ENCODE measurements at places on chromosomes 3 and 15.

- DNase-seq = no peak
These were observed 882.8 kb downstream of the NAALADL2 start for GRCh38 chr3:175741951-175742350.

DNA sequence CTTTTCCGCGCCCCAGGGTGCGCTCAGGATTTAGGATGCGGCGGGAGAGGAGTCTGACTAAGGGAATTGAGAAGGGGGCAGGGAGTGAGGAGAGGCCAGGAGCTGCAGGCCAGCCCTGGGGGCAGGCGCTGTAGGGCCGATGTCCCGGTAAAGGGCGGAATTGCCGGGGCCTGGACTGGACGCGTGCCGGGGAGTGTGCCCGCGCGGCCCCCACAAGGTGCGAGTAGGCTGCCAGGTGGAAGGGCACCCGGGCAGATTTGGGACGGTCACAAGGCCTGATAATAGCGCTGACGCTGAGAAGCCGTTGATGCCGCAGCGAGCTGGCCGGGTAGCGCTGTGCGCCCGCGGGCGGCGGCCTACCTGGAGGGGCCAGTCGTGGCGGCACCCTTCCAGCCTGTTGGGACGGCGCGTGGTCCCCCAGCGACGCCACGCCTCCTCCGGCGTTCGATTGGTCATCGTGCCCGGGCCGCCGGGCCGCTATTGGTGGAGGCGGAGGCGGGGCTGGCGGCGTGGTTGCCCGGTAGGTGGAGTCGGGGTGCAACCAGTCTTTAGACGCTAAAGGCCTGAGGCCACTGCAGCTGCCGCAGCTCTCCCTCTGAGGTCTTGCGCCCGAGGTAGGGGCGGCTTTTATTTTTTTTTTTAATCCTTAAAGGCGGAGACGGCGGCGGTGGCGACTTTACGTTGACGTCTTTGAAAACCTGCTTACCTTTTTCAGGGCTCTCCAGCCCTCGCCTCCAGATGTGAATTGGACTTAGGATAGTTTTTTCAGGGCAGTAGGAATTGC lies 903 bp downstream of the SLC25A38 start:
- peak; percentile 71 for DNase-seq

DNA sequence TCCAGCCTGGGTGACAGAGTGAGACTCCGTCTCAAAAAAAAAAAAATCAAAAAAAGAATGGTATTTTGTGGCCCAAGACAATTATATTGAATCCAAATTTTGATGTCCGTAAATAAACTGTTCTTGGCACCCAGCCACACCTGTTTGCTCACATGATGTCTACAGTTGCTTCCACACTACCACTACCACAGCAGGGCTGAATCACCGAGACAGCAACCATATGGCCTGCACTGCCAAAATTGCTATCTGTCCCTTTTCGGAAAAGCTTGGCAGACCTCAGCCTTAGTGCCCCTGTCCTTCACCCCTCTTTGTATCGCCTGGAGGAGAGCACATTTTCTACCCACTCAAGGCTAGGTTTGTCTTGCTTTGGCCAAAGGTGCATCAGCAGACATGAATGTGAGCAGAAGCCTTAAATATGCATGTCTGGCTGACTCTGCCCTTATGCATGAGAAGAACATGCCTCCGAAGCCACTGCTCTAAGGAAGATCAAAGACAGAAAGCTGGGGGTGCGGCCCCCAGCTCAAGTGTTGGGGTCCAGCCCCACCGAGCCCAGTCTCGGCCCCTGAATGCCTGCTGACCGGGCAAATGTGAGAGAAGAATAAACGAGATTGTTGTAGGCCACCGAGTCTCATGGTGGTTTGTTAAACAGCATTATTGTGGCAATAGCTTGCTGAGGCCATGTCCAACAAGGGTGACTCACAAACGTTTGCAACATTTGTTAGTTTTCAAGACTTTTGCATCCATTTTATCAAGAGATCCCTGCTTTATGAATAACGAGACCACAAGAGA lies 108.1 kb downstream of the TPRA1 start:
- DNase-seq = no peak

DNA sequence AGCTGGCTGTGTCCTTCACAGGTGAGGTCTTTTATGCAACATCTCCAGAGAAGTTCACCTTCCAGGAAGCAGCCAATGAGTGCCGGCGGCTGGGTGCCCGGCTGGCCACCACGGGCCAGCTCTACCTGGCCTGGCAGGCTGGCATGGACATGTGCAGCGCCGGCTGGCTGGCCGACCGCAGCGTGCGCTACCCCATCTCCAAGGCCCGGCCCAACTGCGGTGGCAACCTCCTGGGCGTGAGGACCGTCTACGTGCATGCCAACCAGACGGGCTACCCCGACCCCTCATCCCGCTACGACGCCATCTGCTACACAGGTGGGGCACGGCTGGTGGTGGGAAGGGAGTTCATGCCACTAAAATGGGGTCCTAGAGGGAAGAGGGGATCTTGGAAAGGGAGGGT lies 40.1 kb downstream of the ACAN start:
- no peak for DNase-seq

DNA sequence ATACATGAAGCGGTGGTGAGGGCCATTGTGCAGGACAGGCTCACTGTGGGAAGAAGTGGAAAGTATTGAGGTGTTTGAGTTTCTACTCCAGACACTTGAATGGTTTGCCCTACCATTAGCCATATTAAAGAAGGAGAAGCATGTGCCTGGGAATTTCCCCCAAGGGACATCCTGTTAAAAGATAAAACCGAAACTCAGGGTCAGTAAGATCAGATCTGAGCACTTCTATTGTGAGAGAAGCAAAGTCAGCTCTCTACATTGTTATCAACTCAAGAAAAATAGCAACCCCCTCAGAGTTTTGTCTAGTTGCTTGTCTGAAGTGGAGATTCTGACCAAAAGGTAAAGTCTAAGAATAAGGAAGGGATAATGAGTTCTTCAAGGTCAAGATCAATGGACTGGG lies 269.8 kb downstream of the CHST2 start:
- DNase-seq = no peak

GRCh38 chr3:65659396-65659795 lies 379.3 kb downstream of the MAGI1 start:
- no peak for DNase-seq

GRCh38 chr15:76340198-76340802 lies 3.7 kb downstream of the ISL2 start:
- no peak for DNase-seq

GRCh38 chr15:81060907-81061306 lies 60.2 kb downstream of the TLNRD1 start:
- DNase-seq = no peak

GRCh38 chr3:43455233-43455632 lies 166.6 kb downstream of the ANO10 start:
- DNase-seq = no peak

- DNase-seq = no peak
These were observed 3.3 kb downstream of the TPM1 start for GRCh38 chr15:63045879-63046278.

GRCh38 chr3:159800434-159801155 lies 188.0 kb upstream of the IL12A start:
- DNase-seq = no peak

DNA sequence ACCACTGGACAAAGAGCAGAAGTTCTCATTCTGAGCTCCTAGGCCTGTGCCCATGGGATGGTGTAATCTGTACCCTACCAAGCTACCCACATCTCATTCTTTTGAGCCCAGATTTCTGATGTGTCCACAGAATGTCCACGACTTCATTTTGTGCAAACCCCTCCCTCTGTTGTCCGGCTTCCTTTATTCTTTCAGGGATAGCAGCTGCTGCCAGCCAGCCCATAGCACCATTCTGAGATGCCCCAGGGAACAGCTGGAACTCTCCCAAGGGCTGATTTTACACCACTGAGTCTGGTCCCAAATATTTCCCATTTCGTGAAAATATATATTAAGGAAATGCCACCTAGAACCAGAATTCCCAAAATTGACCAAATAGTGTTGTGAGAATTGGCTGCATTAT lies 236.6 kb downstream of the SATB1 start:
- DNase-seq = no peak

GRCh38 chr3:153463895-153464294 lies 301.9 kb downstream of the RAP2B start:
- no peak for DNase-seq

DNA sequence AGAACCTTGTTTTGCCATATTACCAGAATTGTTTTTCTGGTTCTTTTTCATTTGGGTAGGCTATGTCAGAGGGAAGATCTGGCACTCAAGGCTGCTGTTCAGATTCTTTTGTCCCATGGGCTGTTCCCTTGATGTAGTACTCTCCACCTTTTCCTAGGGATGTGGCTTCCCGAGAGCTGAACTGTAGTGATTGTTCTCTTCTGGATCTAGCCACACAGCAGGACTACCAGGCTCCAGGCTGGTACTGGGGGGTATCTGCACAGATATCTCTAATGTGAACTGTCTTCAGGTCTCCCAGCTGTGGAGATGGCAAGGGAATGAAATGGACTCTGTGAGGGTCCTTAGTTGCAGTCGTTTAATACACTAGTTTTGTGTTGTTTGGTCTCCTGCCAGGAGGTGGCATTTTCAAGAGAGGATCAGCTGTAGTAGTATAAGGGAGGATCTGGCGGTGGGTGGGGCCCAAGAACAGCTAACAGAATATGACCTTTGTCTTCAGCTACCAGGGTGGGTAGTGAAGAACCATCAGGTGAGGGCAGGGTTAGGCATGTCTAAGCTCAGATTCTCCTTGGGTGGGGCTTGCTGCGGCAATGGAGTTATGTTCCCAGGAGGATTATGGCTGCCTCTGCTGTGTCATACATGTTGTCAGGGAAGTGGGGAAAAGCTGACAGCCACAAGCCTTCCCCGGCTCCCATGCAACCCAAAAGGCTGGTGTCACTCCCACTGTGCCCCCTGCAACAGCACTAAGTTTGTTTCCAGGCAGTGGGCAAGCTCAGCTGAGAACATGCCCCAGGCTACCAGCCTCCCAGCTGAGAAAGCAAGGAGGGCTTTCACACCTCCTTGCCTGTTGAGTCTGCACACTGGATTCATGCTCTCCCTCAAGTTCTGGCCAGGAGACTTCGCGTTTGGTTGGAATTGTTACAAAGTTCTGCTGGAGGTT lies 252.5 kb downstream of the ISL2 start:
- DNase-seq = no peak

- no peak for DNase-seq
These were observed 348.5 kb upstream of the PROK2 start for GRCh38 chr3:72133329-72134011.

DNA sequence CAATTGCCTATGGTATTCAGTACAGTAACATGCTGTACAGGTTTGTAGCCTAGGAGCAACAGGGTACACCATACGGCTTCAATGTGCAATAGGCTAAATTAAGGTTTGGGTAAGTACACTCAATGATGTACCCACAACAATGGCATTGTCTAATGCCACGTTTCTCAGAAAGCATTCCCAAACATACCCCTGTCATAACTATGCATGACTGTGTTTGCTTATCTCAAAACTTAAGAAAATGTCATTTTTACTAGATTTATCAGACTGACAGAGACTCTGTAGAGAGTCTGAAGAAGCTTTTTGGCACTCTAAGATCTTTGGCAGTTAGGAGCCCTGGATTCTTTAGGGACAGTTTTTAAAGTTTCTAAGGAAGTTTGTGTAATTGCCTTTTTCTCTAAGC lies 59.9 kb downstream of the MECOM start:
- DNase-seq = no peak

GRCh38 chr3:72488738-72489035 lies 359.6 kb downstream of the SHQ1 start:
- peak; percentile 34 for DNase-seq

GRCh38 chr3:131350506-131350905 lies 31.1 kb upstream of the NUDT16 start:
- no peak for DNase-seq

DNA sequence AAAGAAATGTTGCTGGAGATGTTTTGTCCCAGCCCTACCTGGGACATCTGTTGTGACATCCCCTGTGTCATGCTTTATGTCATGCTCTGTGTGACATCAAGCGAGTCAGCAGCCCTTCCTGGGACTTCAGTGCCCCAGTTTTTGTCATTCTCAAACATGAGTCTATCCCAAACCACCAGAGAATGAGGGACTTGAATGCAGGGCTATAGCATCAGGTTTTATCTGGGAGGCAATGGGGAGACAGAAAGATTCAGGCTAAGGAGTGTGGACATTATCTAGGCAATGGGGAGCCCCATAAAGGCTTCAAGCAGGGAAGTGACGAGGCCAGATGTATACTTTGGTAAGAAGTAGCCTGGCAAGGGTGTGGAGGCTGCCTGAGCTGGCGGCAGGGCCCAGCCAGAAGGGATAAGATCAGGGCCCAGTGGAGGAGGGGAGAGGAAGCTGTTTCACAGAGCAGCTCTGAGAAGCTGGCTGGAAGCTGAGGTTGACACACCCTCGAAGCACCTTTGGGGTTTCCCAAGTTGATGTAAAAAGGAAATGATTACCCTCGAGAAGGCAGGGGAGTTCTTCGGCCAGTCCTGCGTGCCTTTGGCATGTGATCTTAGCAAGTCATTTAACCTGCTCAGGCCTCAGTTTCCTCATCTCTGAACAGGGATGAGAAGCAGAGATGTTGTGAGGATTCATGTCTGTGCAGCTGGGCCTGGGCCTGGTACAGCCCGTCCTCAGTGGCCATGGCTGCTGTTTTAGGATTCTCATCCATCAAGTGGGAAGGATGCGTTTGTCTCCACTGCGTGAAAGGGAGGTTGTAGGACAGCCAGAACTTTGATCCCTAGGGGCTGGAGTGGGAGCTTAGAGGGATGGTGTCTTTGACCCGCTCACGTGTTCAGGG lies 34.3 kb downstream of the IRAK2 start:
- no peak for DNase-seq

DNA sequence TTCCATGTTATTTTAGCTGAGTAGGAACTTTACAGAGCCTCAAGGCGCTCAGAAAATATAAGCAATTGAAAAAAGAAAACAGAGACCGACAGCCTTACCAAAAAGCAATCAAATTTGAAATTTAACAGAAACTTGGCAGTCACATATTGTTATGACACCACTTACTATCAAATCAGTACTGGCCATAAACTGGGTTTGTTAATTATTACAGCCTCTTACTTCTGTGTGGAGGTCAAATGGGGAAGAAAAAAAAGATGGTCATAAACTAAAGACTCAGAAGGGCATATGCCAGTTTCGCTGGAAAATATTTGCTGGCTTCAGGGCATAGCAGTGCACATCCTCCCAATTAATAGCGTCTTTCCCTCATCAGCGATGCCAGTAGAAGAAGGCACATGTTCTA lies 45.5 kb upstream of the SUCLG2 start:
- no peak for DNase-seq

- DNase-seq = no peak
These were observed 17.1 kb upstream of the U2SURP start for GRCh38 chr3:142984255-142984654.

DNA sequence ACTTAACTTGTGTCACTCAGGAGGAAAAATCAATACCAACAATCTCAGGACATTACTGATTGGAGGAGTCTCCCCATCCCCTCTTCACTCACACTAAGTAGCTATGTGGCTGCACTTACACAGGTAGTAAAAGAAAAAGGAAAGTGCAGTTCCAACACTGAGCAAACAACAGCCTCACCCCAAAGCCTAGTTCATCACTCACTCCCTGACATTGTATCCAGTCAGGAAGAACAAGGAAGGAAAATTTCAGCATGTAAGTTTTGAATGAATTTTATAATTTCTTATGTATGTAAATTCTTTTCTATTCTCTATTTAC lies 273.4 kb downstream of the IGSF11 start:
- DNase-seq = no peak

All from astrocyte of the cerebellum (primary cell).